ENCODE measurements at places on chromosomes 11 and 22.

DNA sequence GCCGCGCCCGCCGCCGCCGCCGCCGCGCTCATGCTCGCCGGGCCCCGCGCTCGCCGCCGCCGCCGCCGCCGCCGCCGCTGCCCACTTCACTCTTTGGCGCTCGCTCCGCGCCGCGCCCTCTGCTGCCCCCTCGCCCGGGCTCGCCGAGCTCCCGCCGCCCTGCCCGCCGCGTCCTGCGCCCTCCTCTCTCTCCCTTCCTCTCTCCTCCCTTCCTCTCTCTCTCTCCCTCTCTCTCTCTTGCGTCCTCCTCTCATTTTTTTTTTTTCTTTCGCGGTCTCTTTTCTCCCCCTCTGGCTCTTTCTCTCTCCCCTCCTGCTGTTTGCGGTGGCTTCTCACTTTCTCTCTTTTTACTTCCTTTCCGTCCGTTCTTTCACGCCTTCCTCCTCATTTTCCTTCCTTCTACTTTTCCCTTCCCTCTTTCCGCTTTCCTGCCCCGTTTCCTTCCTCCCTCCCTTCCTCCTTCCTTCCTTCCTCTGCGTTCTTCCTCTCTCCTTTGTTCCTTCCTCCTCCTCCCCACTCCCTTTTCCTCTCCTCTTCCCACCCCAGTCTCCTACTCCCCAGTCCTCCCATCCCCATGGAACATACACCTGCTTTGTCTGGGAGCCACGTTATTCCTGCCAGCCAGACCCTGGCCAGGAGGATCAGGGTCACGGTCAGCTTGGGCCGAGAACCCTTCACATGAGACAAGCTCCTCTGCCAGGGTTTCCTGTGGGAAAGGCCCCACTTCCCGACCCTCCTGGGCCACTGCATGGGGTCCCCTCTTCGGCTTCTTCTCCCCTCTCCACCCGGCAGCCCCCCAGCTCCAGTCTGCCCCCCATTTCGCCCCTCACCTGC is 19.3 kb upstream of the SHISAL1 start:
- DNase-seq = no peak

GRCh38 chr11:74311352-74311926 is at the start of gene P4HA3:
Gene P4HA3 (minus strand): TSS chr11:74311640. CDS start chr11:74311611, 29 bp downstream.
- no peak for DNase-seq

DNA sequence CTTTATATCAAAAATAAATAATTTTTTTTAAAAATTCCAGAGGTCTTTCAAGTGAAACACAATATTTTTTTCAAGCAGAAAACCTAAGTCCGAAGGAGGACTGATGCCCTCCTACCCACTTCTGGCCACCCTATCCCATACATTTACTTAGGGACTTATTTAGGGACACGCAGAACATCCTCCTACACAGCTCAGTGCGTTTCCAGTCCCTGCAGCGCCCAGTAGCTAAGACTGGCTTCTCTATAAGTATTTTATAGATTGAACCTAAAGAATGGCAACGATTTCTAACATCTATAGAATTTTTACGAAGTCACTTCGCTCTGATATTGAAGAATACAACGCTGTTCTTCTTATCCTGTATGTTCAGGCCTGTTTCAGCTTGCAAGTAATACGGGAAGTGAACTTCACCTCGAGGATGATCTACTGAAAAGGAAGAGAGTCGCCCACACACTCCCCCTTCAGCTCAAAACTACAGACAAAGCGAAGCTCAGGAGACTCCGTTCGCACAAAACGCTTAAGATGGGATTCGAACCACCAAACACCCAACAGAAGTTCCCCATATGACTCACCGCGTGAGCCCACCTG is 328 bp downstream of the CHEK2 start:
- DNase-seq = no peak

DNA sequence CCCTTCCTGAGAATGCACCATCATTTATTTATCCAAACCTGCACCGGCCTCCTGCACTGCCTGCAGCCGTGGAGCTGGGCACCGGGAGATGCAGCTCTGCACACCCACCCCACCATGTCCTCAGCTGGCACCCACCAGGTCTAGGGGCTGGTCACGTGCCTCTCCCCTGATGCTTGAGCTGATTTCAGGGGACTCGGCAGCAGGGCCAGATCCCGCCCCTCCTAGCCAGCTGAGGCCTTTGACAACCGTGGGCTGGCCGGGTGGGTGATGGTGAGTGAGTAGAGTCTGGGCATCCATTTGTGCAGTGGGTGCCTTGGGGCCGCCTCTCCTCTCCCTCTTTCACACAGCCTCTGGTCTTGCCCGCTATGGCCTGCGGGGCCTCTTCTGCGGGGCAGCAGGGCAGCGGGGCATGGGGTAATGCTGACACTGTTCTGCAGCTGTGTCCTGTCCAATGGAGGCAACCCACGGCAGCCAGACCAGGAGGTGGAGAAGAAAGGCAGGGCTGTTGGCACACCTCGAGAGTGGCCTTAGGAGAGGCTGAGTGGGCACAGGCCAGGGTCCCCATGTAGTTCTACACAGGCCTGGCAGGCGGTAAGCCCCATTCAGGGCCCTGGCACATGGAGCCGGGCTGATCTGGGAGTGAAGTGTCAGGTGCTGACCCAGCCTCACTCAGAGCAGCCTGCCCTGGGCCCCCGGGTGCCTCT is 38.5 kb upstream of the PRODH start:
- DNase-seq = no peak

DNA sequence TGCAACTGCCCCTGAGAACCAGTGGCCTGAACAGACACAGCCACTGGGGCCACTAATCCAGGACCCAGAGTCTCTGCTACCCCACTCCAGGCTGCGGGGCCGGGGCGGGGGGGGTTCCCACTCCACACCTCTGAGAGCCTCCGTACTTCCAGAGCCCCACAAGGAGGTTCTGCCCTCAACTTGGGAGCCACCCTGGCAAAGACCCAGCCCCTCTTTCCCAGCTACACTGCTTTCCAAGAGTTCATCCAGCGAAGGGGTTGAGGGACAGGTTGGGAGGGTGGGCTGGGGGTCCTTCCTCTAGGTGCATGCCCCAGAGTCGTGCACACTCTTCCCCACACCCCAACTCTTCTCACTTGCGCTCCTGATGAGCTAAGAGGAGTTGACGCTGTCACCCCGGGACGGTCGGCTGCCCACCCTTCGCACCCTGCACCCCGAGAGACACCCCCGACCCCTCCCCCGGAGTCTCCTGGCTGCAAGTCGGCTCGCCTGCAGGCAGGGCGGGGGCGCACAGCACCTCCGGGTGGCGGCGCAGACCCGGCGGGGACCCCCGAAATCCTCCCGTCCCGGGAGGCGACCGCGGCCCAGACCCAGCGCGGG is 531 bp downstream of the RAB3IL1 start:
- no peak for DNase-seq

GRCh38 chr11:11978792-11979487 is 29.5 kb downstream of the DKK3 start:
- peak; percentile 80 for DNase-seq

GRCh38 chr22:49535527-49536125 is 292.0 kb downstream of the BRD1 start:
- no peak for DNase-seq

- no peak for DNase-seq
Measured at GRCh38 chr11:118247041-118247440, 5.1 kb downstream of the MPZL3 start.

DNA sequence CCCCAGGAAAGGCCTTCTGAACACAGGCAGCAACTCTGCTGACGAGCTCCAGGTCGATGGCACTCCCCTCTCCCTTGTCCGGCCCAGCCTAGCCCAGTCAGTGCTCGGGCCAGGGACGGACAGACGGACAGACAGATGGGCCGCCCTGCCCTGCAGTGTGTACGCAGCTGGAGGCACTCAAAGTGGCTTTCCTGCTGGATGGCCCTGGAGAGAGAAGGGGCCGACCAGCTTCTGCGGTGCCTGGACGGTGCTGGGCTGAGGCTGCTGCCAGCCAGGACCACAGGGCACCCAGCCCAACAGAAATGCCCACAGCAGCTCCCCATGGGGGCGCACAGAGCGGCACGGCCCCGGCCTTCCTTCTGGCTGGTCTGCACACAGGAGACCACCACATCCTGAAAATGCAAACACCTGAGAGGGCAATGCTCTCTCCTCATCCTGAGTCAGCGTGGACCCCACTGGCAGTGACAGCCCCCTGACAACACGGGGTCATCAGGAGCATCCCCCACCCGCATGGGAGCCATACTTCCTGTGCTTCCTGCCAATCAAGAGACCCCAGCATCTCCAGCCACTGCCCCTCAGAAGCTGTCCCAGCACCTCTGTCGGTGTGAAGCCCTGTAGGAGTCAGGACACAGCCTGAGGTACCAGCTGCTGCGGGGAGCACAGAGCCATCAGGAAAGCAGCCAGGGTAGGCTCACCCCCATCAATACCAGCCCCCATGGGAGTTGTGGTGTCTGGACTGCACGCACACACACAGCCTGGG is 692 bp upstream of the MOB2 start:
- DNase-seq = no peak

DNA sequence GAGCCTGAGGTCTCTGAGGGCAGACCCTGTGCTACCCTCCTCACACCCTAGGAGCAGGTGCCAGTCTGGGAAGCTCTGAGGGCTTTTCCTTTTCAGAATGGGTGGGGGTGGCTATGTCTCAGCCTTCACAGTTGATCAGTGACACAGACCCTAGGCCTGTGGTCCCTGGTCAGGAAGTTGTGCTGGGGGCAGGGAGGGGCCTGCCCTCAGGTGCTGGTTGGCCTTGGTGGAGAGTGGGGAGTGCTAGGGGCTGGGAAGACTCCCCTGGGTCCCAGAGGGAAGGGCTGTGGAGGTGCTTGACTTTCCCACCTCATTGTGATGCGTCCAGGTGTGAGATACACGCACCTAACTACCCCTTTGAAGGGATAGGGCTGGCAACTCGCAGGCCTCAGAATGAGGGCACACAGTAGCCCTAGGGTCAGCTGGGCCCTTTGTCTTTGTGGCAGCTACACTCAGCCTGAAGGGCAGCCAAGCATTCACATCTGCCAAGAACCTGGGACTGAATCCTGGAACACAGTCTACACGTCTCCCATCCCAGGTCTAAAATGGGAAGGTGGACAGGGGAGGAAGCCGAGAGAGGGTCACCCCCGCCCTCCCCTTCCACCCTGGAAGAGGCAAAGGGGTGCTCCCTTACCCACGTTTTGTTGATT is 31.2 kb upstream of the ATXN10 start:
- no peak for DNase-seq

GRCh38 chr22:37581504-37581903 is 1.6 kb upstream of the LGALS2 start:
- DNase-seq = no peak
